Pulmonary artery endothelial cell (primary cell): ENCODE measurements at places on chromosomes 12 and 14.

DNA sequence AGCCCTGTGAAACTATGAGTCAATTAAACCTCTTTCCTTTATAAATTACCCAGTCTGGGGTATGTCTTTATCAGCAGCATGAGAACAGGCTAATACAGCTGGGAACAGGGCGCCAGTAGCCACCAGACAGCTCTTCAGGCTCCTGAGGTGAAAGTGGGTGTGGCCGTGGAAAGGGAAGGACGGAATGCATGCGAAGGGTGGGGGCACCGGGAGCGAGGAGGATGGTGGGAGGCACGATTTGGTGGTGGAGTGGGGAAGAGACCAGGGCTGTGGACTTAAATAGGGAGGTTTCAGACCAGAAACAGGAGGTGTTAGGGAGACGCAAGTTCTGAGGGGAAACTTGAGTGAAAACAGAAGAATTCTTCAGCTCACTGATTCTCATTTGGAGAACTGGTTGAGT lies 44.1 kb upstream of the CHST11 start:
- DNase-seq = no peak

GRCh38 chr12:54128416-54128815 lies 60.4 kb downstream of the SMUG1 start:
- DNase-seq = no peak

DNA sequence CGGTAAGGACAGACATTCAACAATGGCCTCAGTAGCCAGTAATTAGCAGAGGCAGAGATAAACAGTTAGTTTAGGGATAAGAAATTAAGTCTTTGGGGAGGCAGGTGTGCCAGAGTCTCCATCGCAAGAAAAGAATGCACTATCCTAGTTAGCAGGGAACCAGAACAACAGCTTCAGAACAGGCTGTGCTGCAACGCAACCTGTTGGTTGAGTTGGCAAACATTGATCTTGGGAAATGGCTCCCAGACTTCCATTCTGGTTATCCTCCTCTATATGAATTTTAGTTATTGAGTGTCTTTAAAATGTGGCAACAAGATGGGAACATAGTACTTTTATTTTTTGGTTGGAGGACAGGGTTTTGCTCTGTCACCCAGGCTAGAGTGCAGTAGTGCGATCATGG lies 12.3 kb upstream of the LEMD3 start:
- no peak for DNase-seq

GRCh38 chr14:83470466-83470865 lies 1936.8 kb upstream of the SEL1L start:
- DNase-seq = no peak

GRCh38 chr12:89126712-89127111 lies 225.6 kb downstream of the DUSP6 start:
- no peak for DNase-seq

DNA sequence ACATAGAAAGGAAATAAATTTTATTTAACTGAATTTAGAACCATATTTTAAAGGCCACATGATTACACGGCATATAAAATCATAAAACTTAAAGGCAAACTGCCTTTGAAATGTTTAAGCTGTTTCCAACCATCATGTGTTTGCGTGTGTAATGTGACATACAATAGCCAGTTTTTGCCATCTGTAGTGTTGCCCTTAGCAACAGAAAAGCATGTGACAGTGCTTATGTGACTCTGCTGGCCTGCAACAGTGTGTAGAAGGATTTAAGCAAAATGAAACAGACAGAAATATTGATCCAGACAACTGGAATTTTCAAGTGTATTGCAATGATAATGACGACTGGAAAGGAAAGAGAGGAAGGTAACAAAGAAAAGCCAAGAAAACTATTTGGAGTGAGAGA lies 49.5 kb downstream of the TSPAN19 start:
- no peak for DNase-seq

DNA sequence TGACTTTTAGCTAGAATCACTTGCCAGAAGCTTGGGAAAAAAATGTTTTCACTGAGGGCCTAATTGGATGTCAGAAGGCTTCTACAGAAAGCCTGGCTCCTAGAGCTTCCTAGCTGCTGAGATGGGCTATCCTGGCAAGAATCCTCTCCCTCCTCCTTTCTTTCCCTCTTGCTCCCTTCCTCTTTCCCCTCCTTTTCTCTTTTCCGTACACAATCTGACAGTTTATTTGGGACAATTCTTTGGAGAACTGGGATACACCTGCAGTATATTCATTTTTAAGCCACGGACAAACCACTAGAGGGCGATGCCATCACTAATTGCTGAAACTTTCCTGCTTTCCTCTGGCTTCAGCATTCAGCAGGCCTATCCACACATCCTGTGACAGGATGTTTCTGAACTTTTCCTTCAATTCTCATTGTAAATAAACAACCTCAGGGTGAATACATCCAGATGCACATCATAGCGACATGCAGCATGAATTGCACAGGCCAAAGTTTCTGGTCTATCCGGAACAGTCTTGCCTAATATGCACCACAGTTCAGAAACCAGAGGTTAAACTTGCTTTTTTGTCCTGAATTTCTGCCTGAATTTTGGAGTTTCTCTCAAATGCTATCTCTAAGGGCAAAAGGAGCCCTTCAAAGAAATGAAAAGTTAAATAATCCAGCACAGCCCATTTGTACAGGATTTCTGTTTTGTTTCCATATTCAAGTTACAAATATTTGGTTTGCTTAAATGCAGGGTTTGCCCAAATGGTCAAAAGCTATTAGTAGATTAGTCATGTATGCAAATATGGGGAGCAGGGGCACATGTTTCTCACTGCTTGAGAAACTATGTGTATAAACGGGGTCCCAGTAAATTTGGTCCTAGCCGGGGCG lies 142.8 kb downstream of the PAWR start:
- DNase-seq = peak; percentile 84

DNA sequence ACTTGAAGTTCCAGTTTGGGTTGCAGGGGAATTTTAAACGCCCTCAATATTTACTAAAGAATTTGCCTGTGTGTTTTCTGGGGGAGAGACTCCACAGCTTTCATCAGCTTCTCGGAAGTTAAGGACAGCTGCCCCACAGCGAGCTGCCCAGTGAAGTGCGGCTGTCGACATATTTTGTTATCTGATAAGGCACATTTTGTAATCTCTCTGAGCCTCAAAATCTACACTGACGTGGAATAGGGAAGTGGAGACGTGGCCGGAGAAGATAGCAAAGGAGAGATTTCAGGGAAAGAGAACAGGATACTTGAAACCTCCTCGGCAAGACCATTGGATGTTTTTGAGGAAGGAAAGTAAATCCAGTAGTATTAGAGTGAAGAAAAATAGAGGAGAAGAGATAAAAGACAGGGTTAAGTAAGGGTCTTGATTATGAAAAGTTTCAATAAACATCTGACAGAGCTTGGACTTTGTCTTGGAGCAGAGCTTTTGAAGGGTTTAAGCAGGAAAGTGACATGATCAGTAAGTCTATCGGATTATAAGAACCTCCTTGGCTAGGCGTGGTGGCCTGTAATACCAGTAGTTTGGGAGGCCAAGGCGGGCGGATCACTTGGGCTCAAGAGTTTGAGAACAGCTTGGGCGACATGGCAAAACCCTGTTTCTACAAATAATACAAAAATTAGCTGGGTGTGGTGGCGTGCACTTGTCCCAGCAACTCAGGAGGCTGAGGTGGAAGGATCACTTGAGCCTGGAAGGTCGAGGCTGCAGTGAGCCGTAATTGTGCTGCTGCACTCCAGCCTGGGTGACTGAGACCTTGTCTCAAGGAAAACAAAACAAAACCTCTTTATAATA lies 1.1 kb downstream of the POLR3B start:
- DNase-seq = no peak

DNA sequence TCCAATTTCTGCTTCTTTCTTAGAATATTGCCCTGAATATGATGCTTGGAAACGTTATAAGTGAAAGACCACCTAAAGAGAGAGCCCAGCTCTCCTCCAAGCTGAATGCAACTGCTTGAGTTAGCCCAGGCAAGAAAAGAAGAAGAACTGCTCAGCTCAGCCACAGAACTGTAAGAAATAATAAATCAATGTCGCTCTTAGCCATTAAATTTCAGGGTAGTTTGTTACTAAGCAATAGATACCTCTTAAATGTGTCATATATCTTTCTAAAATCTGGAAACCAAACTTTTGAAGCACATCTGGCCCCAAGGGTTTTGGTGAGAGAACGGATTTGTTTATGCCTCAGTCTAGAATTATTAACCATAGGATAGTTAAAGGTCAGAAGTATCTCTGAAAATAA lies 50.4 kb downstream of the SLC6A15 start:
- DNase-seq = no peak

- DNase-seq = peak; percentile 10
Measured at GRCh38 chr12:48000878-48001504, 3.3 kb downstream of the COL2A1 start.

- no peak for DNase-seq
Measured at GRCh38 chr12:89250636-89251035, 101.7 kb downstream of the DUSP6 start.

GRCh38 chr12:95815632-95816212 lies 25.2 kb upstream of the NTN4 start:
- no peak for DNase-seq

- no peak for DNase-seq
Measured at GRCh38 chr14:71212683-71213107, 305.4 kb downstream of the PCNX1 start.

DNA sequence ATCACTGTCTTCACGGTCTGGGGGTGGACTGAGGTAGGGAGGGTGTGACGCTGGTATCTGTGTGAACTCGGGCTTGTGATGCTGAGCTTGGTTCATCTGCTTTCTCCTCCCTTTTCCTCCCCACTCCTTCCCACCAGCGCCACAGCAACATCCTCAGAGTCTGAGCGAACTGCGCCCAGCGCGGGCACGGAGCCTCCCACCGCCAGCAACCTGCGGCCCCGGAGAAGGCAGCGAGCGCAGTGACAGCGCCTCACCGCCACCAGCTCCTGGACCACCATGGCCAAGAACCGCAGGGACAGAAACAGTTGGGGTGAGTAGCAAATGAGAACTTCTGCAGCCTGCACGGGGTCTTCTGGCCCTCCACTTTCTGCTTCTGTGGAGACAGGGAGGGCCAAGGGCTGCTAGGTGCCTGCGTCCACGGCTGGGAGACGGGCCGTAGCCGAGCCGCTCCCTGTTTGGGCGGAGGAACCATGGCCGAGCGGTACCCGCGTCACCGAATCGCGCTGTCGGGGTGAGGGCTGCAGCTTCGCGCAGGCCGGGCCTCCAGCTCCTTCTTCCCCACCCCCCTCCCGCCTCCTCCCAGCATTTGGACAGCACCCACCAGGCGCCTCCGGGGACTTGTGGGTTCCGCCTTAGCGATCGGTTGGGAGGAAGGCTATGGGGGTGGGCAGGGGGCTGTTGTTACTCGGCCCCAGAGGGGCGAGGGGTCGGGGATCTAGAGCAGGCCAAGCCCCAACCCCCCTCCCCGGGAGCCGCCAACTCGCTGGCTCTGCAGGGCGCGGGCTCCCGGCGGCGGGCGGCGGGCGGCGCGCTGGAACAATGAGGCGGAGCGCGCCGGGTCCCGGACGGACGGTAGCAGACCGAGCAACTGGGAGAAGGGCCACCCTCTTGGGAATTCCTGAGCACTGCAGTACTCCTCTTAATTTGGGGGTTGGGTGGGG lies at the start of gene ATL1:
TSS of gene ATL1 (plus strand) at position 156 of the 941 bp plus-strand sequence. CDS start at position 277, 121 bp downstream.
- no peak for DNase-seq

- DNase-seq = no peak
Measured at GRCh38 chr14:64928239-64929013, 14.1 kb downstream of the GPX2 start.

- no peak for DNase-seq
Measured at GRCh38 chr12:38141239-38141638, 175.3 kb upstream of the ALG10B start.

DNA sequence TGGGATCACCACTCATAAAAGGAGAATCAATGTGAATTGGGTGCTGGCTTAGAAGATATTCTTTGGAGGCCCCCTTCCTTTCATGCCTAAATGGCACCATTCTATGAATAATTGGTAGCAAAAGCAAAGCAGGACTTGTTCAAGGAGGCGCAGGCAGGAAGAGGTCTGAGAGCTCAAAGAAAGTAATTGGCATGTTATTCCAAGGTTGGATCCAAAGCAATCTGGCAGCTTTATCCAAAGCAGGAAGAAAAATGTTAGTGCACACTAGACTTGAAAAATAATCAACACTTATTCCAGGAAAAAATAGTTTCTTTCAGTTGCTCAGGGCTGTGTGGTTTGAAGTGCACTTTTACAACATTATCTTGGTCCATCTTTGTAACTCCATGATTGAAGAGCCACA lies 326.4 kb downstream of the NUAK1 start:
- DNase-seq = no peak

- DNase-seq = no peak
Measured at GRCh38 chr12:41944216-41944615, 200.5 kb downstream of the GXYLT1 start.
